Mesothelial cell of epicardium (in vitro differentiated cells): ENCODE measurements at places on chromosomes 2 and 18. TPM values are rescaled to one million over a fixed set of nuclear protein-coding genes. Genes with fewer than 3 reads are reported as not detected.

GRCh38 chr2:195471163-195471562 lies 185.9 kb upstream of the SLC39A10 start:
- DNase-seq = no peak

GRCh38 chr2:170930131-170930990 lies 1.3 kb downstream of the GORASP2 start:
- DNase-seq = no peak

DNA sequence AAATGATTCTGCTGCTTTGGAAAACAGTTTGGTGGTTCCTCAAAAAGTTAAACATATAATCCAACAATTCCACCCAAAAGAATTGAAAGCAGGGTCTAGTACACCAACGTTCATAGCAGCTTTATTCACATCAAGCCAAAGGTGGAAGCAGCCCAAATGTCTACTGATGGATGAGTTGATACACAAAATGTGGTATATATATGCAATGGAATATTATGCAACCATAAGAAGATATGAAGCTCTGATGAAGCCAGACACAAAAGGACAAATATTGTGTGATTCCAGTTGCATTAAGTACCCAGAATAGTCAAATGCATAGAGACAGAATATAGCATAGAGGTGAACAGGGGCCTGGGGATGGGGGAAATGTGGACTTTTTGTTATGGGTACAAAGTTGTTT lies 269.3 kb downstream of the METTL4 start:
- no peak for DNase-seq

- DNase-seq = no peak
Observed at GRCh38 chr2:104656571-104657163, 197.2 kb upstream of the POU3F3 start.

DNA sequence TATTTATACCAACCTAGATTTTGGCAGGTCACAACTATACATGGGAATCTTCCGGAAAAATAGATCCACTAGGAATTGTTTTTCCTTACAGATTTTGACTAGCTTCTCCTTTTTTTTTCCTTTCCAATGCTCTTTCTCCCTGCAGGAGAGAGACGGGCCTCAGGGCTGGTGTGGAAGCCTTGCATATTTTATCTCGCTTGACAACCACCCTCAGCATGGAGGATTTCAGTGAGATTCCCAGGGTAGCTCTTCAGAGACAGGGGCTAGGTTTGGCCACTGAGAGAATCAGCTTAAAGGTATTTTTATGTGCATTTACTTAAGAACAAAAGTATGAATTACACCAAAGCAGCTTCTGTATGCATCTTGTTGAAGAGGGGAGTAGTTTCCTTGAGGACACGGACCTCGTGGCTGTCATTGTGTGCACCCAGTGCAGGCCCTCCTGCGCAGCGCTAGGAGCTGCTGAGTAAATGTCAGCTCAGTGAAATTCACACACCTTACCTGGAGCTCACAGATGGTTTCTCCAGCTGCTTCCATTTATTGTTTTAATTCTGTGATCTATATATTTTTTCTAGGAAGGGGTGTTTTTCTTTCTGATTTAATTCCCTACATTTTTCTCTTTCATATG lies 54.4 kb downstream of the TRAPPC12 start:
- DNase-seq = no peak

GRCh38 chr2:188204824-188205223 lies 86.8 kb upstream of the GULP1 start:
- DNase-seq = no peak

- DNase-seq = no peak
Observed at GRCh38 chr2:72114693-72115051, 33.0 kb downstream of the CYP26B1 start.

NYAP2 gene
- total RNA-seq = not detected in 3 replicates

PLEKHA3 gene
- total RNA-seq = 27.3 to 28.9 TPM (median 28.0 TPM) in 3 replicates

MPP4 gene
- 0.18 to 0.27 TPM (median 0.27 TPM) in 3 replicates for total RNA-seq

PCGF1 gene
- total RNA-seq = 17.0 to 23.0 TPM (median 20.3 TPM) in 3 replicates

DSG1 gene
- 0.07 to 0.18 TPM (median 0.09 TPM) in 3 replicates for total RNA-seq

TLX2 gene
- total RNA-seq = 0.18 TPM in 1 of 3 replicates, not detected in the others
